ENCODE measurements at places on chromosomes 5 and 9. TPM values are rescaled to one million over a fixed set of nuclear protein-coding genes. Genes with fewer than 3 reads are reported as not detected.
A peak's percentile ranks its signal among the peaks of the same experiment; 100 is the strongest.

The CCNI2 gene
- total RNA-seq, result not detected

- no peak for ATAC-seq
Measured at GRCh38 chr5:142686968-142687367, 1.1 kb upstream of the FGF1 start.

GRCh38 chr9:134922932-134923240 is 5.2 kb upstream of the FCN1 start:
- ATAC-seq, result no peak

- no peak for ATAC-seq
Measured at GRCh38 chr9:134980991-134981390, 63.3 kb upstream of the FCN1 start.

GRCh38 chr5:172697123-172698121 is 56.4 kb downstream of the NEURL1B start:
- ATAC-seq, result peak; percentile 73

- peak; percentile 0 for ATAC-seq
Measured at GRCh38 chr9:136673088-136673974, 10.6 kb downstream of the EGFL7 start.

DNA sequence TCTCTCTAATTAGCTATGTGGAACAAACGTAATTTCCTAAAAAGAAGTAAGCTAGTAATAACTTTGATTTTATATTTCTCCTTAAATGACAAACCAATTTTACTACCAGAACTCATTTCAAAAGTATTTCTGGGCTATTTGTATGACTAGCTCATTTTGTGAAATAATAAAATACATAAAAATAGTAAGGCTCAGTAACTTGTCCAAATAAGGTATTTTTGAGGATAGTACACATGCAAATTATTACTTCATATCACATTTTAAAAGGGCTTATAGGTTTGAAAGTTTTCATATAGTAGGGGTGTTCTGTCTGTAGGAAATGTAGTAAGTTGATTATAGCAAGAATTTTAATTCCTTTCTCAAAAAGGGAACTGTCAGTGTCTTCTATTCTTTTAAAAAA is 26.5 kb downstream of the C9orf85 start:
- ATAC-seq, result no peak

GRCh38 chr9:111917201-111917600 is 20.6 kb downstream of the UGCG start:
- no peak for ATAC-seq

DNA sequence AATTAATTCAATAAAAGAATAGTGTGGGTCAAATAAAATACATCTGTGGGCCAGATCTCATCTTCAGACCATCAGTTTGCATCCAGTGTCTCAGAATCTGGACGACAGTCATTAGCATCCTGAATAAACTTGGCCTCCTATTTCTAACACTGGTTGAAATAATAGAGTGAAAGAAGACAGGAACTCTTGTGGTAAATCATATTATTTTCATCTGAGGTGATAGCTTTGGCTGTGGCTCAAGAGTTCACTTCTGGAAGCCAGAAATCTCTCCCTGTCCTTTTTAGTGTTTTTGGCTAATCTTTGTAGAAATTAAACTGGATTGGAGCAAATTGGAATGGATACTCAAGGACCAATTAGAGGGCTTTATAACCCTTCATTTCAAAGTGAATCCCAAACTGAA is 63.4 kb upstream of the HMHB1 start:
- ATAC-seq, result no peak

The SPATA6L gene
- total RNA-seq, result 0.69 TPM

GRCh38 chr9:33202552-33203201 is 35.5 kb upstream of the B4GALT1 start:
- peak; percentile 64 for ATAC-seq

Data from gastroesophageal sphincter (tissue), 4 donors.